ENCODE measurements at places on chromosomes 1 and 21. TPM values are rescaled to one million over a fixed set of nuclear protein-coding genes. Genes with fewer than 3 reads are reported as not detected.

GRCh38 chr1:217369271-217369981 lies 261.5 kb downstream of the GPATCH2 start:
- DNase-seq = no peak

NBPF4 gene
- polyA plus RNA-seq = not detected

DNA sequence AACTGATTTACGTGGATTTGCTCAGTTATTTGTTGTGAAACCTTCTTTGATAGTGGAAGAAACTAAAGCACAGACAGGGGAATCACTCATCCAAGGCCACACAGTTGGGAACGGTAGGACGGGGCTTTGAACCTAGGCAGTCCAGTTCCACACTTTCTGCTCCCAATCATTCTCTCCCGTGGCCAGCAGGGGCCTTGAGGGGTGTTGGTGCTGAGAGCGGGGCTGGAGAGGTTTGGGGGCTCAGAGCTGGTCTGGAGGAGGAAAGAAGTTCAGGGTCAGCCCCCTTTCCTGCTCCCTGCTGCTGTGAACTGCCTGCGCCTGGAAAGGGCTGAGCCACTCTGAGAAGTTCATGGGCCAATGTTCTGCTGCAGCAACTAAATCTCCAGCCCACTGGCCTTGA lies 31.4 kb upstream of the ACTL8 start:
- DNase-seq = no peak

GRCh38 chr1:1479547-1480487 lies 8.3 kb downstream of the ATAD3B start:
- DNase-seq = no peak

OR2M4 gene
- 0.08 TPM for polyA plus RNA-seq

RGS7 gene
- 0.33 TPM for polyA plus RNA-seq

CHRNB2 gene
- polyA plus RNA-seq = 0.66 TPM

DNA sequence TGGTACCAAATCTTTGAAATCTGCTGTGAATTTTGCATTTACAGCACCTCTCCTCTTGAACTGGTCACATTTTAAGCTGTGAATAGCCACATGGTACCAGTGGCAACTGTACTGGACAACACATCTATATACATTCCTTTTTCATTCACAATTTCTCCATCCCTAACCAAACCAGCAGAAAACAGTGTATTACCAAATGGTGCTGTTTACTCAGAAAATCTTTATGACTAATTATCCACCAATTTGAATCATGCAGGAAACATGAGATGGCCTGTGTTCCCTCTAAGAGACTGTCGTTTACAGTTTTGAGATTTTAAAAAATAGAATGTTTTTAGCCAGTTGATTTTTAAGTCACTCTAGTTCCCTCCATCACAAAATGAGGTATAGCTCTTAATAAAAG lies 17.6 kb upstream of the CCT8 start:
- no peak for DNase-seq
